CD4-positive, alpha-beta T cell treated with Interferon alpha-2 for 1 hour (primary cell): ENCODE measurements at places on chromosomes 4 and X.

DNA sequence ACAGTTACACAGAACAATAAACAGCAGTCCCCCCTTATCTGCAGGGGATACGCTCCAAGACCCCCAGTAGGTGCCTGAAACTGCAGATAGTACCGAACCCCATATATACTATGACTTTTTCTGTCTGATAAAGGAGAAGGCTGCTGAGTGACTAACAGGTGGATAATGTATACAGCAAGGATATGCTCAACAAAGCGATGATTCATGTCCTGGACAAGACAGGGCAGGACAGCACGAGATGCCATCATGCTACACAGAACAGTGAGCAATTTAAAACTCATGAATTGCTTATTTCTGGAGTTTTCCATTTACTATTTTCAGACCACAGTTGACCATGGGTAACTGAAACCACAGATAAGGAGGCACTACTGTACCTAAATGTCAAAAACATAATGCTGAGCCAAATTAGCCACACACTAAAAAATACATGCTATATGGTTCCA is 76.1 kb downstream of the MANBA start:
- no peak for DNase-seq

- DNase-seq, result no peak
Measured at GRCh38 chr4:169485086-169485485, 127.3 kb downstream of the NEK1 start.

DNA sequence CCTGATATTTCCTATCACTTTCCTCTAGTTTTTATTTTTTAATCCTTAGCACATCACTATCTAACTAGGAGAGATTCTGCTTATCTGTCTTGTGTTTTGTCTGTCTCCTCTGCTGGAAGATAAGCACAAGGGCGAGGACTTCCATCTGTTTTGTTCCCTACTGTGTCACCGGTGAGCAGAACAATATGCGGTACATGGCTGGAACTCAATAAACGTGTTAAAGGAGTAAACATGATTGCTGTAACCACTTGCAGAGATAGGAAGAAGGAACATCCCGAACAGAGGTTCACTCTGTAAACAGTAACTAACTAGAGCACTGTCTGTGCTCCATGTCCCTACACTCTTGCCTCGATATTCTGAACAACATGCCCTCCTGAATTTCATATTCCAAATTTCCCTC is 5.2 kb downstream of the HS3ST1 start:
- DNase-seq, result no peak

- no peak for DNase-seq
Measured at GRCh38 chr4:109171070-109171469, 131.4 kb downstream of the COL25A1 start.

DNA sequence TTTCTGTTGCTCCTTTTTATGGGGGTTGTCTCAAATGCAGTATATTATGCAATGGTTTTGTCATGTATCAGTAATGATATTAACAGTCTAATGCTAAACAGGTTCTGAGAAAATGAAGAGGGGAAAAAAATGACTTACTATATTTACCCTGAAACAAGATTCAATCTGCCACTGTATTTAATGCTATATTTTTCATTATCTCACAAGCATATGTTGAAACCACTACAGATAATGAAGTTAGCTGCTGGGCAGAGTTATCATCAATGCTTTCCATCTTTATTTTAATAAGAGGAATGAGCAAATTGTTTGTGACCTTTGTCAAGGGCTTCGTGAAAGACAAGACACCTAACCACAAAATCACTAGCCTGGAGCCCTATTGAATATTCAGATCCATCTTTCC is 32.6 kb upstream of the NAA11 start:
- DNase-seq, result no peak

DNA sequence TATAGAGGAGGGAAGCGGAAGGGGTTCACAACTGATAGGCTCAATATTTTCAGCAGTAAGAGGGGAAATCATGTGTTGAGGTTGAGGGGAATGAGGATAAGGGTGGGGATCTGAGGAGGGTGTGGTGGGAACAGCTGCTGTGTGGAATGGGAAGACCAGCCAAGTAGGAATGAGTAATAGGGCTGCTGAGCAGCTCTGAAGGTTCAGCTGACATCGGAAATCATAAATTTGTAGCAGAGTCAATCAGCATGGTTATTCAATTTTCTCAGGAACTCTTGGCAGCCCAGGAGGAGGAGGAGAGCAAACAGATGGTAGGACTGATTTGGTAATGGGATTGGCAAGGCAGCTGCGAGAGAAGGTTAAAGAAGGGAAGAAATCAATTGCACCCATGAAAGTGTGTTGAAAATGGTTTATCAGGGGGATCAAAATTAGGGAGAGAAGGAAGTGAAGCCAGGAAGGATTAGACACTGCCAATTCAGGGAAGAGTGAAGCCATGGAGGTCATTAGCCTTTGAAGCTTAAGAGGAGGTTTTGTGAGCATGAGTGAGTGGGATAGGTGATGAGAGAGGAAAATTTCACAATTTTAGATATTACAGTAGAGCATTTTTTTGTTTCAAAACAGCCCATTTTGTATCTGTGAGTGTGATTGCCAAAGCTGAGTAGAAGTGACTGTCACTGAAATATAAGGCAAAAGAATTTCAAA is 82.6 kb downstream of the PCDH7 start:
- no peak for DNase-seq

DNA sequence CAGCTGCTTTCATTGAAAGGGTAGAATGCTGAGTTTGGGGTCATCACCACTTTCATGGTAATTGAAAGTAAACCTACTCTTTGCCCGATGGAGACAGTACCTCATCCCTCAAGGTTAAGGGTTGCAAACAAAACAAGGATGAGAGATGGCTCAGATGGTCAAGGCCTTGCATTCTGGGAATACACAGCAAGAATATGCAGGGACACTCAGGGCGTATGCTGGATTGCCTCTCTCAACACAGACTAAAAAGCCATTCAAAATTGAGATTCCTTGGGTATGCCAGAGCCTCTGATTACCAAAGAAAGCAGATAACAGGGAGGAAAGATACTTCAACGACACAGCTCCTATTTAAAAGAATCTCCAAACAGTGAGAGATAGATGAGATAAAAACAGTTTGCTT is 310.4 kb downstream of the ARAP2 start:
- DNase-seq, result no peak

DNA sequence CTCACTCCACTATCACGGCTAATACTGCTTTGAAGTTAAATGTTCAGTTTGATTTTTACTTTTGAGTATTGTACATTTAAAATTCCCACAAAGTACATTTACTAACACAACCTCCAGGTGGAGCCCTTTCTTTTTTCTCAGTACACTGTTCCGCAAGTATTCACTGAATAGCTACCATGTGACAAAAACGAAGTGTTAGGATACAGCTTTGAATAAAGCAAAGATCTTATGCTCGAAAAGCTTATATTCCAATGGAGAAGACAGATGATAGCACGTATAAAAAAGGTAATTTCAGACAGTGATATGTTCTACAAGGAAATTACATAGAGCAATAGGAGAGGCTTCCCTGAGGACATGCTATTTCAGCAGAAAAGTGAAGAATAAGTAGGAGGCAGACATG is 60.7 kb upstream of the ABCG2 start:
- DNase-seq, result peak; percentile 5

- DNase-seq, result no peak
Measured at GRCh38 chrX:16771483-16772398, 14.5 kb upstream of the TXLNG start.

DNA sequence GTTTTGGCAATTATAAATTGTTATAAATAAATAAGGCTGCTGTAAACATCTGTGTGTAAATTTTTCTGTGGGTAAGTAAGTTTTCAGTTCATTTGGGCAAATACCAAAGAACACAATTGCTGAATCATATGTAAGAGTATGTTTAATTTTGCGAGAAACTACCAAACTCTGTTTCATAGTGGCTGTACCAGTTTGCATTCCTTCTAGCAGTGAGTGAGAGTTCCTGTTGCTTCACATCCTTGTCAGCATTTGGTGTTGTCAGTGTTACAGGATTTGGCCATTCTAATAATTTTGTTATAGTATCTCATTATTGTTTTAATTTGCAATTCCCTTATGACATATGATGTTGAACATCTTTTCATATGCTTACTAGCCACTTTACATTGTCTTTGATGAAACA is 48.4 kb downstream of the ARFIP1 start:
- DNase-seq, result no peak

GRCh38 chr4:111494971-111495370 is 650.3 kb upstream of the FAM241A start:
- DNase-seq, result no peak

DNA sequence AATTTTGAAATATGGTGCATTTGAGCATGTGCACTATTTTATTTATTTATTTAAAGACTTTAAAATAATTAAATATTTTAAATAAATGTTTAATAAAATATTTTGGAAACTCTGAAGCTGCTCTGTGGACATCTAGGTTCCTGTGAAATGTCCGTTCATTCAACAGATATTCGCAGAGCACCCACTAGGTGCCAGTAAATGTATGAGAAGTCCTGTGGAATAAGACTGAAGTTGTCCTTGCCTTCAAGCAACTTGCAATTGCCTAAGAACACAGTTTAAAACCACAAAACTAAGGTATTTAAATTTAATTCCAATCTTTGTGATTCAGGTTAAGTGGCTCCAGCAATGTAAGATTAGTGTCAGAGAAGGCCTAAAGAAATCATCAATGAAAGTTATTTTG is 306.7 kb downstream of the GBA3 start:
- no peak for DNase-seq

- DNase-seq, result no peak
Measured at GRCh38 chr4:105236202-105236915, 89.7 kb downstream of the TET2 start.

GRCh38 chr4:58219179-58219578 is 1109.0 kb upstream of the IGFBP7 start:
- DNase-seq, result no peak

GRCh38 chr4:74665346-74665745 is 129.0 kb downstream of the BTC start:
- no peak for DNase-seq

- DNase-seq, result no peak
Measured at GRCh38 chr4:94160774-94161173, 46.9 kb upstream of the SMARCAD1 start.

- DNase-seq, result no peak
Measured at GRCh38 chrX:18574591-18574990, 97.3 kb downstream of the RS1 start.

- DNase-seq, result no peak
Measured at GRCh38 chr4:184292877-184293276, 75.2 kb upstream of the ENPP6 start.

DNA sequence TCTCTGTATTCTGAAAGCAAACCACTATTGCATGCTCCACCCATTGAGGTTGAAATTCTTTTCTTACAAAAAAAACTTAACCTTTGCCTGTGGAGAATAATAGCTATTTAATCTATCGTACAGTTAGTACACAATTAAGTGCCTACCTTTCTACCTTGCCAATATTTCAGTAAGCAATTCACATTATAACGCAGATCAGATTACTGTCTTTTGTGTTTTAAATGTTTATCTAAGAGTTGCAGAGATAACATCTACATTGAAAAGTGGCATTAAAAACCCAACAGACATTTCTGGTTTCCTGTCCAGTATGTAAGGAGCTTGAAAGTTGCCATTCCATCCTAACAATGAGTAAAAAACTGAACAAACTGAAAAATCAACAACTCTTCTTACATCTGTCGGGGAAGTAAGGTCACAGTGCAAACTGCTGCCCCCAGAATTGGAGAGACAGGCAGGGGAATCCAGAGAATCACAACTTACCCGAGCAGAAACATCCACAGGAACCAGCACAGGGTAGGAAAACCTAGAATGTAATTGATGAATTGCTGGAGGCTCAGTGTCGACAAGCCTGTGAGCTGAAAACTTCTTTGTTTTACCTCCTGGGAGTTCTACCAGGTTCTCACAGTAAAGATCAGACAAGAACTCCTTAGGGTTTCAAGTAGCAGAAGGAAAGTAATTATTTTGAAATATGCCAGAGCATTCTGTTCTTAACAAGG is 27.3 kb upstream of the ACSL4 start:
- DNase-seq, result no peak

DNA sequence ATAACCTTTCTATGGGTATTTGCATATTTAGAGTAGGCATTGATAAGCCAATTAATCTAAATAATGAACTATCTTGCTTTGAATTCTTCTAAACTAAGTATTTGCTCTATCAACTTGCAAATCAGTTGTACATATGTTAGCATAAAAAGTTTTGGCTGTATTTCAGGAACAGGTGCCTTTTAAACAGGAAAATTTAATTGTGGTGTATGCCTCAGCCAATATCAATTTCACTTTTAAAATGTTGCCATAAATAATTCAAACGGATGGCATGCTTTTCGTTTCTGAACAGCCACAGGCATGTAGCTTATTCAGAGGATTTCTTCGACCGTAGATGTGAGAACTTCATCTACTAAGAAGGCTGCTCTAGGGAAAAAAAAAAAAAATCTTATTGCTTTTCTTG is 99.9 kb downstream of the DCLK2 start:
- no peak for DNase-seq

- no peak for DNase-seq
Measured at GRCh38 chrX:914206-914605, 283.6 kb downstream of the SHOX start.

DNA sequence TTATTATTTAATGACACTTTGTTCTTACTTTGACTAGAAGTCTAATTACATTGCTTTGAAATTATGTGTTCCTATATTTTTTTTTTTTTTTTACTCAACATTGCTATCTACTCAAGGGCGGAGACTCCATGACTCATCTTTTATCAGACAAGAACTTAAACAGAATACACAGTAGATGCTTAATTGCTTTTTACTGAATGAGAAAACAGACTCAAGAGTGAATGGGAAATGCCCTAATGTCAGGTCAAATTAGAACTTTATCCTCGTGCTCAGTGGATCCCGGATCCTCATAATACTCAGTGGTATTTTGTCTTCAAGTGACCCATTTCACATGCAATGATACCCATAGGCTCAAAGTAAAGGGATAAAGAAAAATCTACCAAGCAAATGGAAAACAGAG is 954.5 kb upstream of the IGFBP7 start:
- no peak for DNase-seq

- no peak for DNase-seq
Measured at GRCh38 chrX:17638731-17639130, 98.6 kb upstream of the SCML1 start.

GRCh38 chrX:20947411-20947912 is 426.8 kb upstream of the CNKSR2 start:
- DNase-seq, result no peak

GRCh38 chrX:111008126-111008525 is 87.9 kb upstream of the PAK3 start:
- no peak for DNase-seq

- peak; percentile 75 for DNase-seq
Measured at GRCh38 chr4:81505004-81505598, 33.4 kb upstream of the RASGEF1B start.

GRCh38 chrX:150704030-150704613 is 10.9 kb downstream of the MTMR1 start:
- no peak for DNase-seq

- peak; percentile 9 for DNase-seq
Measured at GRCh38 chr4:169485791-169486742, 126.3 kb downstream of the NEK1 start.
